Activated CD8-positive, alpha-beta memory T cell treated with anti-CD3 and anti-CD28 coated beads for 4 hours (primary cell): ENCODE measurements at places on chromosomes 7 and 10.

GRCh38 chr10:79229071-79229541, 118.2 kb upstream of the PPIF start:
- DNase-seq: no peak

- DNase-seq: no peak
Measured at GRCh38 chr10:57696641-57697040, 571.1 kb downstream of the IPMK start.

DNA sequence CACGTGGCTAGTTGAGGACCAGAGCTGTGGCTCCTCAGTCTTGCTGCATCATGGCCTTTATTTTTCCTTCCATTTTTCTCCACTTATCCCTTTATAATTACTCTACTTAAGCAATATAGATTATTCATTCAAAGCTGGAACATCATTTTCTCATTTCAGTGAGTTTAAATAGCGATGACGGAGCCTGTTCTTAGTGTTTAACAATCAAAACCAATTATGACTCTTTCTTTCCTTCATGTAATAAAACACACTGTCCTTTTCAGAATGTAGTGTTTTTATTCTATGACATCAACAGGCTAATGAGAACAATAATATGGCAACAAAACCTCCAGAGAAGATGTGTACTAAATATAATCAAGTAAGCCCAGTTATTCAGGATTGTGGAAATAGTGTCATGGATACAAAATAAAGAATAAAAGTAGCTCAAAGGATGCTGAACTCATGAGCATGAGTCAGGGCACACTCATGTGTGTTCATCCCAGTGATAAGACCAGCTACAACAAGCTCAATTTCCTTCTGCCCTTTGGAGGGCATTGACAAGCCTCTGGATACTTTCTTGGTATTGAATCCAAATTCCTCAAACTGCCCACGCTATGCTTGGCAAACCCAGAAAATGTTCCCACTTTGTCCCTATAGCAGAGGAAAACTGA, 188.4 kb downstream of the CYP26A1 start:
- no peak for DNase-seq

- DNase-seq: no peak
Measured at GRCh38 chr7:52877240-52877639, 158.2 kb upstream of the POM121L12 start.

- no peak for DNase-seq
Measured at GRCh38 chr7:48091506-48092433, 2.7 kb downstream of the UPP1 start.

DNA sequence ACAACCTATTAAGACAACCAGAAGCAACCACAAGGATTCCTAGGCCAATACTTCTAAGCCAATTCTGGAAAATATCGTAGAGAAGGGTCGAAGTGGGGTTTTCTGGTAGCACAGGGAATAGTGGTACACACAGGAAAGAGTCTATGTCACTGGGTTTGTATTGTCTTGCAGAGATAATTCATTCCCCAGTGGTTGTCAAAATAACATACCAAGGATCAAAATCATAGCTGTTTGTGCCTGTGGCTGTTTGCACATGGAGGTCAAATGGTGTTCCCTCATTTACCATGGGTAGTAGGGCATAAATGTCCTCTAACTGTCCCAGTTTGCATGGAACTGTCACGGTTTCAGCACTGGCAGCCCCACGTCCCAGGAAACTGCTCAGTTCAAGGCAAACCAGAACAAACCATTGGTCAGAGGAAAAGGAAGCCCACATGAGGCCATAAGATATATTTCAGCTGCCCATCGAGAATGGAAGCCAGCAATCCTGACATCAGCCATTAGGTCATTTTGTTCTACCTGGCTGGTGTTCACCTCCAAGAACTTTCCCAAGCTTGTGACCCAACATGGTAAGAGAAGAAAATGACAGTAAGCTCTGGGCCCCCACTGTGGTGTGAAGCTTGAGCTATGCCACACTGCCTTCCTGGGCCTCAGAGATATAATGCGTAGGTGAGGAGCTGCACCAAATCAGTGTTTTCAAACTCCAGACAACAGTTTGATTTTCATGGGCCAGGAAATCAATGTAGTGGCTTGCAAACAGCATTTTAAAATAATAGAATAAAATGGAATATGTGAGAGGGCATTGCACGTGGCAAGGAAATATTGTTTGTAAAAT, 53.9 kb upstream of the NFE2L3 start:
- no peak for DNase-seq

DNA sequence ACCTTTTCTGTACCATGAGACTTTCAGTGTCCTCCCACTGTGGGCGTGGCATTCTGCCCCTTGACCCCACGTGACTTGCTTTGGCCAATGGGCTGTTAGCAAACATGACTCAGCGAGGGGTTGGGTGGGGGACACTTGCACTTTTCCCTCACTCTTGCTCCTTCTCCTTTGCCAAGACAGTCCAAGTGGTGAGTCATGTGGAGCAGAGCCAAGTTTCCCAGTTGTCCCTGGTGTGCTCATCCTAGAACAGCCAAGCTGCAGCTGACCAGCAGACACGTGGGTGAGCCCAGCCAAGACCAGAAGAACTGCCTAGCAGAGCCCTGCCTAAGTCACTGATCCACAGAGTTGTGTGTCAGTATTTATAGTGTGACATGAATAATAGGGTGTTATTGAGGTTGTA, 82.8 kb upstream of the CPXM2 start:
- DNase-seq: no peak

GRCh38 chr7:158973440-158973839, 117.1 kb downstream of the DYNC2I1 start:
- no peak for DNase-seq

- no peak for DNase-seq
Measured at GRCh38 chr10:83654689-83655088, 484.6 kb upstream of the GHITM start.

DNA sequence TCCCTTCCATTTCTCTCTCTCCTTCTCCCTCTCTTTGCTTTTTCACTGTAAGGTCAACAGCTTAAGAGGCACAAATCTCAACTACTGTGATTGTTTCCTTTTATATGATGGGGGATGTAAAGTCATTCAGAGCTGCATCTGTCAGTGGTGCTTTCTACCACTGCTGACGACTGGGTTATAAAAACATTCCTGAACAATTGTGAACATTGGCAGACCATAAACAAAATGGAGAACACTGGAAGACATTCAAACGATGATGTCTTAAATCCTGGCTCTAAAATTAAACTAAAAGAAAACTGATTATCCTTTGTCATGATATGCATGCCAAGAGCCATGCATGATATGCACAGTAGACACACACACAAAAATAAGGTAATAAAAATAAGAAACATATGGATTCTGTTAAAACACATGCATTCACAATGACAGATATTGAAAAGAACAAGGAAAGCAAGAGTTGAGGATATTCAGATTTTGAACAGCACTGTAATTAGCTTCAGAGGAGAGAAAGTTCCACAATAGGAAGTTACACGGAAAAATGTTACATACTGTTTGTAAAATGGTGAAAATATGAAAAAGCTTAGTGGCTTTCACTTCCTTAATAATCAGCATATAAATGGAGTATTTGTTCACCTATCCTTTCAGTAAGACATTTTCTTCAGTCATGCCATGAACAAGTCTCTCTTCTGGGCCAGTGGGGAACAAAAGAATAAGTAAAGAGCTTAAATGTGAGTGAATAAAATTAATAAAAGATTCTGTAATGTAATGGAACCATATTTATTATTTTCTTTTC, 89.2 kb downstream of the RNLS start:
- DNase-seq: no peak

DNA sequence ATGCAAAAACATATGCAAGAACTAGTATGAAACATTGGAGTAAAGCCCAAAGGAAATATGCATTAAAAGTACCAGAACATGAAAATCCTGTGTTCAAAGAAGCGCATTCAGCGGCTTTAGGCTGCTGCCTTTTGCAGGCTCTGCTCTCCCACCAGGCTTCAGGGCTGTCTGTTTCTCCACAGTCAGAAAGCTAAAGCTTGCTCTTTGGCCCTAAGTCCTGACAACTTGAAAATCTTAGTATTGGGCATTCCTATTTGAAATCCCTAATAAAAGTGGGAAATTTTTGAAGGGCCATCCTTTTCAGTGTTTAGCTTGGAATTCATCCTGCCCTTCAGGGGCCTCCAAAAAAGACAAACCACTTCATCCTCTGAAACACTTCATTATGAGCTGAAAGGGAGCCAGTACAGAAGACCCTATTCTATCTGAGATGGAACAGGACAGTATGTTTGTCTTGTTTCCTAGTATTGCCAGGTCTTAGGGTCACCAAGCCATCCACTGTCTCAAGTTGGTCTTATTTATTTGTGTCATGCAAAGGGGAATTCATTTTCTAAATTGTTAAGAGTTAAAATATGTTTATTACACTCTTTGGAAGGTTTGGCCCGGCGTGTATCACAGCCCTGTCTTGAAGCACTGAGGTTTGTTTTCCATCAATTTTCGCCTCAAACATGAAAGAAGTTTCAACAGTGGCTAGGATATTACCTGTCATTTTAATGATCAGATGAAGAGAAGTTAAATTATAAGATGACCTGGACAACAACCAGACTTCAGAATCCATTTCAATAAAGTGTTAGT, 326.3 kb upstream of the BMPER start:
- no peak for DNase-seq

DNA sequence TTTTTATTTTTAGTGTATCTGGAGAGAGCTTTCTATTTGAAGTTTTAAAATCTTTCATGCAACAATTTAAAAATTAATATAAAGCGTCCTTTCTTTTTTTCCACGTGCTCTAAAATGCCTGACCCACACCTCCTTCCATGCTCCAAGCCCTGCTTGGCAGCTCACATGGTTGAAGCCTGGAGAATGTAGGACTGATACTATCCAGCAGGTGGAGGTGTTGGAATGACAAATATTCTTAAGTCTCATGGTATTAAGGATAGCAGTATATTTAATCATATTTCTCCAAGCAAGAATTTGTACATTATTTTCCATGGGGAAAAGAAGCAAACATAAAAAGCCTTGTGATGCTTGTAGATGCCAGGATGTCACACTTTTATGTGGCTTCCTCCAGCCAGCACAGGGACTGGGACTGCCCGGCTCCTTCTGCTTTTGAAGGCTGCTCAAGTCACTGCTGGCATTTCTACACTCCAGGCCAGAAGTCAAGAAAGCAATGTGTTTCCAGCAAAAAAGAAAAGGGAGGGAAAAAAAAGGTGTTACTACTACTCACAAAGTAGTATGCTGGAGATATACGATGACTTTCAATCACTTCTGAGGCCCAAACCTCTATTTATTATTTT, 49.7 kb downstream of the BZW2 start:
- no peak for DNase-seq

DNA sequence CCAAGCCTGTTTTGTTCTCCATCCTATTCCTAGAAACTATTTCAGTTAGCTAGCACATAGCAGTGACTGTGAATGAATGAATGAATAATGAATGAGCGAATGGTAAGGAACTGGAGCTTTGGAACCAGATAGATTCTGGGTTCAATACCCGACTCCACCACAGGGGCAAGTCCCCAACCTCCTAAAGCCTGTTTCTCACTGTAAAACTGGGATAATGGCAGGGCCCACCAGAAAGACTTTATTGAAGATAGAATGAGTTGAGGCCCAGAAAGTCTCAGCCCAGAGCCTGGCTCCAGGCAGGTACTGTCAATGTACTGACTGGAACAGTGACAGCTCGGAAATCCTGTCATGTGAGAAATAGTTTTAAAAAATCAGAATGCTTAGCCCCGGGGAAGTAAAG, 1.1 kb upstream of the CDH23 start:
- DNase-seq: no peak

GRCh38 chr10:95414016-95414830, 123.4 kb upstream of the PDLIM1 start:
- no peak for DNase-seq

GRCh38 chr7:112254156-112254555, 47.7 kb downstream of the ZNF277 start:
- DNase-seq: no peak

- DNase-seq: no peak
Measured at GRCh38 chr7:98728555-98728954, 111.5 kb downstream of the NPTX2 start.

DNA sequence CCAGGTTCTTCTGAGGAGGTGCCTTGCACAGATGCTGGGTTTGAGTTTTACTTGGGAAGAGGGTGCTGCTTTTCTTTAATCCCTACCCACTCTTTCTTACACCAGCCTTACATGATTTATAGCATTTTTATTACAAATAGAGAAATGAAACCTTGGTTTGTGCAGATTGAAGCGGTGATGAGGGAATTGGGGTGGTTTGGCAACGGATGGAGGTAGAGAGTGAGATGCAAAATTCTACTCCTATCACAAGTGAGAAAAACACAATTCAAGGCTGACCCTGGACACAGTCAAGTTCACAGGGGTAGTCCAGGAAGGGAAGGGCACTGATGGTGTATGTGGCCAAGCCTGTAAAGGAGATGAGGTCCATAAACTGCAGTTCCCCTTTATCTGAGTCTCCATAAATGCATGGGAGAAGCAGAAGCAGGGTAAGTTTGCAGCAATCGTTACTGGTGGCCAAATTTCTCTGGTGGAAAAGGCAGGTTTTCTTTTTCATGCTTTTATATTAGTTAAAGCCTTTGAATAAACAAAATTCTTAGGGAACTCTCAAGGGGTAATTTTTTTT, 214.3 kb downstream of the JAZF1 start:
- DNase-seq: no peak

GRCh38 chr7:23105086-23105643, 420 bp upstream of the KLHL7 start:
- no peak for DNase-seq

DNA sequence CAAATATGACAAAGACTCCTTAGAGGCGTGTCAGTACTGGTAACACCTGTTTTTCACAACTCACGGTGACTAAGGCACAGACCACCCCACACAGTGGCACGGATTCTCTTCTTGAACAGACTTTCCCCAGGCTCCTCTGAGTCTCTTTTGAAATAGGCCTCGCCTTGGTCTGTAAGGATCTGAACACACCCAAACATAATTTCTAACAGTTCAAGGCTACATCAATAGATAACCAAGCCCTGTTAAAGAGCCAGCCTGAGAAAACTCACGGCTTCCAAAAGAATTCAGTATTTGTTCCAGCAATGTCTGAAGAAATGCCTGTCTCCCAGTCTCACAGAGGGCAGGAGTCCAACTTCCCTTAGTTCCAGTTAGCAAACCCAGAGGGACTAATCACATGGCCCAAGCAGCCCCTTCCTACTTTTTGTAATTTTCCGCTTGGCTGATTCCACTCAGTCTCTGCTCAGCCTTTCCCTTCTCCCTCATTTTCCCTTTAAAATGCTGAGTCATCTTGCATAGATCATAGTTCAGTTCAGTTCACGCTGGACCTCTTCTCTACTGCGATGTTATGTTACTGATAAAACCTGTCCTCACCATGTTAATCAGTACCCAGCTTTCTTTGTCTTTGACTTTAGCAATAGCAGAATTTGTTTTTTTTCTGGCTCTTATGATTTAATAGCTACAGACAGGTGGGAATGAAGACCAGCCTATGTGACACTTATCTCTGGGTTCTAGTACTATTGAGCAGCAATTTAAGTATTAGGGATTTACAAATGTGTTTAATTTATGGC, 22.6 kb upstream of the AKR1C3 start:
- no peak for DNase-seq

GRCh38 chr10:22481687-22482539, 136.6 kb downstream of the SPAG6 start:
- DNase-seq: no peak

GRCh38 chr7:103988468-103989199, 824 bp downstream of the RELN start:
- no peak for DNase-seq

- DNase-seq: no peak
Measured at GRCh38 chr10:17578603-17579002, 38.6 kb downstream of the HACD1 start.

- DNase-seq: no peak
Measured at GRCh38 chr10:108147346-108147745, 982.8 kb upstream of the SORCS1 start.

GRCh38 chr7:119562839-119563238, 710.1 kb upstream of the KCND2 start:
- DNase-seq: no peak
